ENCODE measurements at places on chromosomes 16 and 17.

DNA sequence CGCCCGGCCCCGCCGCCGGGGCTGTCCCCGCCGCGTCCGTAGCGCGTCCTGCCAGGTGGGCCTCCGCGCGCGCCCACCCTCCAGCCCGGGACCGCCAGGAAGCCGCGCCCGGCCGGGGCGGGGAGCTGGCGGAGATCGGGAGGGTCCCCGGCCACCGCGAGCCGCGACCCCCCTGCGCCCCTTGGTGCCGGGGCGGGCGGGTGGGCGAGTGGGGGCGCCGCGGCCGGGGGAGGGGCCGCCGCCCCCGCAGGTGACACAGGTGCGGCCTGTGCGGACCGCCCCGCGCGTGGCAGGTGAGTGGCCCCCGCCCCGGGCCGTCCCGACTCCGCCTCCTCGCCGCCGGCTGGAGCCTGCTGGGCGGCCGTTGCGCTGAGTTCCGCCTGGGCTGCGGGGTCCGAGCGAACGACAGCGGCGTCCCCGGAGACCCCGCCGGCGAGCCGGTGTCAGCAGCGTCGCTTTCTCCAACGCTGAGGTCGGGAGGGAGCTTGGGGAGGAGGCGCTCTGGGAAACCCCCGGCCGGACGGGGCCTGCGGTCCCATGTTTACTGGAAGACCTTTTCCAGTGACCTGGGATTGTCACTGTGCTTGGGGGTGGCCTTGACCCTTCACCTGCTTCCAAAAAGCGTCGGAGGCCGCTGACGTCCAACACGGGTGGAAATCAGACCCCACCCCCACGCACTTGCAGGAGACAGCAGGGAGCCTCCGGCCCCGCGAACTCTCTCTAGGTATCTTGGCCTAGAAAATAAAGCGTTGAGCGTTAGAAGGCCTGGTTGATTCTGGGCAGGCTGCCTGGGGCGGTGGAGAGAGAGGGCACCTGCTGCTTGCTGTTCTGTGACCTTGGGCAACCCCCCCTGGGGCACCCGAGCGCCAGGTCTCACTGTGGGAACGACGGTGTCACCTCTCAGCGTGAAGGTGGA, 542 bp downstream of the KLHL36 start:
- DNase-seq, result no peak

GRCh38 chr17:78974635-78975591, 4.8 kb downstream of the LGALS3BP start:
- DNase-seq, result no peak

DNA sequence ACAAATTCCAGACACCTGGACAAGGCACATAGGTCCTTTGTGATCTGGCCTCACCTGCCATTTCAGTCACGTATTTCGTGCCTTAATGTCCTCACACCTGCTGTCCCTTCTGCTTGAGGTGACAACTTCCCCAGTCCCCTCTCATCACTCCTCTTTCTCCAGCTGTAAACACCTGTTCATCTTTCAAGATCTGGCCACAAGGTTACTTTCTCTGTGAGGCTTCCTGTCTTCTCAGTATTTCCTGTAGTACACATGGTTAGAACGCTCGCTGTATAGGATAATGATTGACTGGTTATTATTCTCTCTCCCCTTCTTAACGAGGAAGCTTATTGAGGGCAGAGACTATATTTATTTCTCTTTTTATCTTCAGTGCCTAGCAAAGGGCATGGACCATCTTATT, 74.5 kb upstream of the PMFBP1 start:
- no peak for DNase-seq

DNA sequence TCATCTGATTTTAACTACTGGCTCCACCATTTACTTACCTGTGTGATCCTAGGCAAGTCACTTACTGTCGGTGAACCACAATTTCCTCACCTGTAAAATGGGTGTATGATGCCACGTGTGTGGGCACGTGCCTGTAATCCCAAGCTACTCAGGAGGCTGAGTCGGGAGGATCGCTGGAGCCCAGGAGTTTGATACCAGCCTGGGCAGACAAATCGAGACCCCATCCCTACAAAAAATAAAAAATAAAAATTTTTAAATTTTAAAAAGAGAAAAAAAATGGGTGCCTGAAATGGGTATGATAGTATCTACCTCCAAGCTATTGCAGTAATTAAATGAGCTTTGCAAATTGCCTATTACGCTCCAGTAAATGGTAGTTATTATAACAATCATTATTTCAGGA, 225.3 kb downstream of the CCDC182 start:
- DNase-seq, result no peak

DNA sequence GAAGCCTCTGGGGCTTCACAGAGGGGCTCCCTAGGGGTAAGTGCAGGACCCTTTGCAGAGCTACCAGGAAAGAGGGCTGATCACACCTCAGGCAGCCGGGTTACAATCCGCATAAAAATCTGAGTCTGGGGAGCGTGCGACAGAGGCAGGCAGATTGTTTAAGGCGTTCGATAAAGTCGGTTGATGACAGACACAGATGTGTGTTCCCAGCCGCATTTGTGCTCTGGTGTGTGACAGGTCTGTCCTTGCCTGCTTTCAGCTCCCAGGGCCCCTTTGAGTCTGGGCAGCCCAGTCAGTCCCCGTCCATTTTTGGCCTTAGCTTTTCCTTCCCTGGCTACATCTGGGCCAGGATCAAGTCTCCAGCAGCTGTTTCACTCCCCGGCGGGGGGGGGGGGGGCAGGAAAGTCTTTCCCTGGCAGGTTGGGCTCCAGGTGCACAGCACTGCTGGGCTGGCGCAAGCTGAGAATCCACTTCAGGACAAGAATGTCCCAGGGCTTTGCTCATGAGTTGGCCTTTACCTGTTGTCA, 1.3 kb upstream of the ZACN start:
- DNase-seq, result no peak

DNA sequence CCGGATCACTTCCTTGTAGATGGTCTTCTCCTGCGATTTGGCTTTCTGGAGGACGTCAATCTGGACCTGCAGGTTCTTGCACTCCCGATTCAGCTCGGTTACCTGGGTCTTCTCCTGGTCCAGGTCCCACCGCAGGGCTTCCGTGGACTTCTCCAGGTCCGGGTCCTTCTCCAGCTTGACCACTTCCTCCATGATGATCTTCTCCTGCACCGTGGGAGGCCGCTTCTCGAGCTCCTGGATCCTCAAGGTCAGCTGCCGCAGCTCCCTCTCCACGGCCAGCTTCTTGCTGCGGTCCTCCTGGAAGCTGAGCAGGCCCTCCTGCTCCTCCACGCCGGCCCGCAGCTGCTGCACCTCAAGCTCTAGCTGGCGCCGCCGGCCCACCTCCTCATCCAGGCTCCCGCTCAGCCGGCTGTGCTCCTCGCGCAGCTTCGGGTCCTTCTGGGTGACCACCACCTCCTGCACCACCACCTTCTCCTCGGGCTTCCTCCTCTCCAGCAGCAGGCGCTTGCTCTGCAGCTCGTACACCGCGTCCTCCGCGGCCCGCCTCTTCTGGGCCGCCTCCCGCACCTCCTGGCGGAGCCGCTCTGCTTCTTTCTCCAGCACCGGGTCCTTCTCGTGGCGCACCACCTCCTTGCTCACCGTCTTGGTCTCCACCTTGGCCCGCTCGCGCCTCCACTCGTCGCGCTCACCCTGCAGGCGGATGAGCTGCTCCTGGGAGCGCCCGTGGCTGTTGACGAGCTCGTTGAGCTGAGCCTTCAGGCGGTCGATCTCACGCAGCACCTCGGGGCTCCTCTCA, 8.2 kb downstream of the CDK3 start:
- DNase-seq, result no peak

DNA sequence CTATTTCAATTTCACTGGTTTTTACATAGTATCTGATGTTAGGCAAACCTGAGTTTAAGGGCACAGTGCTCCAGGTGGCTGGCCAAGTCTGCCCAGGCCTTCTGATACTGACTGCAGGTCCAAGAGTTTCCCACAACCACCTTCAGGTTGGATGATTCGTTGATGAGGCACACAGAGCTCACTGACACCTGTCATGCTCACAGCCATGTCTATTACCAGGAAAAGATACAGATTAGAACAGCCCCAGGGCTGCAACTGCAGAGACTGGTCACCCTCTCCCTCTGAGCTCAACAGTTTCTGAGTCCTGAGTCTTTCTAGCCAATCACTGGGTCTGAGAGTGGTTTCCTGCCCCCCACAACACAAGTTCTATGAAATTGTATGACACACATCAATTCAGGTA, 37.2 kb downstream of the MEAK7 start:
- no peak for DNase-seq

DNA sequence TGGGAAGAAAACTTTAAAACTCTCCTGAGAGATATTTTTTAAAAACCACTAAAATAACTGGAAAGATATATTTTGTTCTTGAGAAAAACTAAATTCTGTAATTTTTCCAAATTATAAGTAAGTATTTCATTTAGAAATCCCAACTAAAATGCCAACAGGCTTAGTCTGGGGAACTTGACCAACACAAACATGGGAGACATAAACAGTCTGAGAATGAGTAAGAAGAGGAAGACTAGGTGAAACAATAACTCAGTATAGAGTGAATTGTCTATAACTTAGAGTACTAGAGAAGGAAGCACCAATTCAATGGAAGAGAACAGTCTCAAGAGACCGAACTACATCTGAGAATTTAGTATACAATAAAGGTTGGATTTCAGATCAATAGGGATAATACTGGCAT, 2.9 kb downstream of the CMTM1 start:
- DNase-seq, result no peak

DNA sequence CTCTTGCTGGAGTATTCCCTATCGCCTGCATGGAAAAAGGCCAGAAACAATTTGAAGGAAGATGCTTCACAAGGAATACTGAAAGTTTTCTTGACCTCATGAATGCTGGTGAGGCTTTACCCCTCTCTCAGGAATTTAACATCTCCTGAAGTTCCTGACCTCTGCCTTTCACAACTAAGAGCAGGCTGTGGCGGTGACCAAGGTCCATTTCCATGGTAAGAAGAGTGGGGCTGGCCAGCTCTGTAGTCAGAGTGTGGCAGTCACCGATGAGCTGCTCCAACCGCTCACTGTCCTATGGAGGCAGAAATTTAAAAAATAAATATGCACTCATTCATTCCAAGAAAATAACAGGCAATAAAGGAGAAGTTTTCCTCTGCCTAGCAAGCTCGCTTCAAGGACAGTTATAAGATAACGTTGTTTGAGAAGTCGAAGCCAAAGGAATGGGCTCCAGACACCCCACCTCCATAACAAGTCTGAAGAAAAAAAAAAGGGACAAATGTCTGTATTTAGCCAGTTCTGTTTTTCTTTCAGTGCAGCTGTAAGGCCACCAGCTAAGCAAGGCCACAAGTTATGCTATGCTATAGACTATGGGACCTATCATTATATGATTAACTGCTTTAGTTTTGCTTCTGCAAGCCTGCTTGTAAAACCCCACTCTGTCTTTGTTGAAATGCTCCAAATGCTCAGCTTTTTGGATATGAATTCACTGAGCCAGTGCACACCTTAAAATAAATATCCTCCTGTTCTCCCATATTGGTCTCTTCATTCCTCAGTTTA, 6.0 kb upstream of the CCL4L2 start:
- DNase-seq, result no peak

DNA sequence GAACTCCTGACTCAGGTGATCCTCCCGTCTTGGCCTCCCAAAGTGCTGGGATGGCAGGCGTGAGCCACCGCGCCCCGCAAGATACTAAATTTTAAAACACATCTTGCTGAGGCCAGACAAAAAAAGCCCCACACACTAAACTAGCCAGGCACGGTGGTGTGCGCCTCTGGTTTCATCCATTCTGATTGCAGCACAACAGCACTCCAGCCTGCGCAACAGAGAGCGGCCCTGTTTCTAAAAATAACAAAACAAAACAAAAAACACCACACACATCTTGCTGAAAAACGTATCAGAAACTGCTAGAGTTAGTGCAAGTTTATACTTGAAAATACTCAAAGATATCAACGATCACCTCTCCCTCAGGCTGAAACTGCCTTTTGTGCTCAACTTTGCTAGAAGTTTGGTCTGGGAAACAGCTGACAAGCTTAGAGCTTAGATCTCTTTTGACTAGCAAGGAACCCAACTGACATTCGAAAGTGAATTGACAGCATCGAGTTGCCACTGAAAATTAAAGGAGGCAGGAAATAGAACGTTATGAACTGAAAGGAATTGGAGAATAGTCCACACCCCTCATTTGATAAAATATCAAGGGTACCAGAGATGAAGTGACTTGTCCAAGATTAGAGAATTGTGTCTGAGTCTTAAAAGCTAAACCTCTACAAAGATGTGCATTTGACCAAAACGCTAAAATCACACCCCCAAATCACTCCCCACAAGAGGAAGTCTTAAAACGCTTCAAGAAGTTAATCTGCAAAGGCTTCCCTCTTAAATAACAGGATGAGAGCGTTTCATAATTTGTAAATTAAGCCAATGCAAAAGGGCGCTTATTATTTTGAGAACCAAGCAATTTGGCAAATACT, 908 bp downstream of the COG4 start:
- no peak for DNase-seq

DNA sequence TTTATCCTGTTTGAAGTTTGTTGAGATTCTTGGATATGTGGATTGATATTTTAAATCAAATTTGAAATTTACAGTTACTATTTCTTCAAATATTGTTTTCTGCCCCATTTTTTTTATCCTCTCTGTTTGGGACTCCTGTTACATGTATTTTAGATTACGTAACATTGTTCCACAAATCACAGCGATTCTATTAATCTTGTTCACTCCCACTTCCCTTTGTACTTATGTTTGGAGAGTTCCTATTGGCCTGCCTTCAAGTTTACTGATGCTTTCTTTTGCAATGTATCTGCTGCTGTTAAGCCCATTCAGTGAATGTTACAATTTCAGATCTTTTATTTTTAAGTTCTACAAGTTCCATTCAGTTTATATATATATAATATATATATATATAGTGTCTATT, 288.3 kb upstream of the TNRC6C start:
- no peak for DNase-seq
